ENCODE measurements at places on chromosomes 2 and 18.

DNA sequence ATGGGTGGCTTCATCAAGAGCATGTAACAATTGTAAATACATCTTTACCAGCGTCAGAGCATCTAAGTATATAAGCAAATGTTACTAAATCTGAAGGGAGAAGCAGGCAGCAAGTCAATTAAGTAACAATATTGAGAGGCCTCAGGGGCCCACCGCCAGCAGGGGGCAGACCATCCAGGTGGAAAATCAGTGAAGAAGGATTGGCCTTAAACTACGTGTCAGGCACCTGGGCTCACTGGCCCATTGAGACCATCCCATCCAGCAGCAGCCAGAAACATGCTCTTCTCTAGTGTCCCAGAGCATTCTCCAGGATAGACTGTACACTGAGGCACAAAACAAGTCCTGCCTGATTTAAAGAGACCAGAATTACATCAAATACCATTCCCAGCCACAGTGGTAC is 96.2 kb upstream of the SNTG2 start:
- DNase-seq = peak; percentile 58

DNA sequence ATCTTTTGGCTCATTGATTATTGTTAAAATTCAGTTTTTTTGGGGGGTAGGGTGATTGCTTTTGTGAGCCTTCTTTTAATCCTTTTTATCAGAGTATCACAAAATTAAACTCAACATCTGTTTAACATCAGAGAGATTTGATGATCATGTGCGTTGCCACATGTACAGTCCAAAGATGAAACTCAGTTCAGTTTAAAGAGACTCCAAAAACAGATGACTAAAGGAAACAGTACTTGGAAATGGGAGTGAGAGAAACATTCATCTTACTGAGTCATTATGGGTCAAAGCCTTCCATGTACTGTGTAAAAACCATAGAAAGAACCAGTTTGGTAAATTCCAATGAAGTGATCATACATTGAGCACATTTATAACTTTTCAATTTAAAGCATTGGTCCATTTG is 53.0 kb downstream of the LYPD6 start:
- no peak for DNase-seq

DNA sequence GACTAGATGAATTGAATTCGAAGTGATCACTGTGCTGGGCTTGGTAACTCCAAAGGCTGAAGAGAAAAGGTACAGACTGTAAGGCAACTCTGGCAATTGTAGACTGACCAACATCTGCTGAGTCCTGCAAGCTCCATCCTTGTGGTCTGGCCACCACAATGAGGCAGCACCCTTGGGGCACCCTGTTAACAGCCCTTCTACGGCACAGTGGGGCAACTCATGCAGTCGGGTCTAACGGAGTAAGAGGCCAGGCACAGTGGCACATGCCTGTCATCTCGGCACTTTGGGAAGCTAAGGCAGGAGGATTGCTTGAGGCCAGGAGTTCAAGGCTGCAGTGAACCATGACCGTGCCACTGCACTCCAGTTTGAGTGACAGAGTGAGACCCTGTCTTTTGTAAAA is 126.8 kb downstream of the ZAP70 start:
- no peak for DNase-seq

DNA sequence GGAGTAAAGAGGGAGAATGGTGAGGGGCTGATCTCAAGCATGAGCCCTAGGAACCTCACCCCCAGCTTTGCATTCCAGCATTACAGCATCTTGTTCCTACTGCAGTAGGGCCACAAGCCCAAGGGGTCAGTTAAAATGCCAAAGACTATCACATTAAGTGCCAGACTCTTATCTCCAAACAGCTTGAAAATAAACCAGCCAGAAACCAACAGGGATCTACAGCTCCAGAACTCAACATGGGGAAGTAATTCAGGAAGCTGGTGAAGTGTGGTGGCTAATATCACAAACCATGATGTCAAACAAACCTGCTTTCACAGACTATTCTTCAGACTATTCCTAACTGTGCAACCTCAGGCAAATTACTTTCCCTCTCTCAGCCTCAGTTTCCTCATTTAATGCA is 278.3 kb downstream of the TNS1 start:
- no peak for DNase-seq

DNA sequence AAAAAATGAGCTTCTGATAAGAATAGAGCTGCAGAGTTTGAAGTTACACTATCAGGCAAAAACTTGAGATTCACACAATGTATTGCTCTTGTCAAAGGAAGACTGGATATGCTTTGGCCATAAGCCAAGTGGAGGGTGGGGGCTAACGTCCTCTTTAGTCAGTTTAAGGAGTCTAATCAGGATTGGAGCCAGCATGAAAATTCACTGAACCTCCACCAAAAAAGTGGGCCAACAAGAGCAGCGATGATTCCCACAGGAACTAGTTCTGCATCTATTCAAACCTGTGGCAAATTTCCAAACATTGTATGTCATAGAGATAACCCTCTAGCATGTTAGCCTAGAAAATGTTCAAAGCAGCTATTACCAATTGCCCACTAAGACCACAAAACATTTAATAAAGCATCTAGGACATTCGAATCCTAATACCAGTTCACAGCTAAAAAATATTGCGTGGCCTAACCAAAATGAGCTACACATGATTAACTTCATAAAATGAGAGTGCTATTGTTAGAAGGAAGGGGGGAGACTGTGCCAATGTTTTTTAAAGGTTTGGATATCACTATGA is 43.5 kb upstream of the TMEM247 start:
- DNase-seq = no peak

Data from activated naive CD8-positive, alpha-beta T cell treated with anti-CD3 and anti-CD28 coated beads, Interleukin-2, amount 50 U/mL, for 24 hours (primary cell).